ENCODE measurements at places on chromosomes 2 and 18.

DNA sequence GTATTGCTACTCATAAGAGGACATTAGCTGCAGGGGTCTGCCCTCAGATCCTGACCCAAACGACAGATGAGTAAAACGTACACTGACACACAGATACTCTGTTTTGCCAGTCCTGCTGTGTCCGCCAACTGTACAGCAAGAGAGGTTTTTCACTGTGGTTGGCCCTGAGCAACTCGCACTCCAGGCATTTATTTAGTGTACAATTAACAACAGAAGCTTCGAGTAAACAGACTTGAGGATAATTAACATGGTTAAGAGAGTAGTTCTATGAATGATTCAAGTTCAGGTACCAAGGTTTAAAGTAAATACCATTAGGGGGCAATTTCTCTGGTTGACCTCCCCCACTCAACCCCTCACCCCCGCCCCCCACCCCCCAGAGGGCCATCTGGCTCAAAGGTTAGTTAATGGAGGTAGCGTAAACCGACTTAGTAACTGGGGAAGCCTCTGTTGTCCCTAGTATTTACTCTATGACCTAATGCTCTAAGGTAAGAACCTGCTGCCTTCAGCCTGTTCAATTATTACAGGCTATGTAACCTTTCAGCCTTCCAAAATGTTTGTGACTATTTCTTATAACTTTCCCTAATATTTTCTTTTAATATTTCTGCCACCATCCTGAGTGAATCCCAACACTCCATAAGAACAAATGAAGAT, 103.9 kb upstream of the XIRP2 start:
- peak; percentile 83 for DNase-seq

DNA sequence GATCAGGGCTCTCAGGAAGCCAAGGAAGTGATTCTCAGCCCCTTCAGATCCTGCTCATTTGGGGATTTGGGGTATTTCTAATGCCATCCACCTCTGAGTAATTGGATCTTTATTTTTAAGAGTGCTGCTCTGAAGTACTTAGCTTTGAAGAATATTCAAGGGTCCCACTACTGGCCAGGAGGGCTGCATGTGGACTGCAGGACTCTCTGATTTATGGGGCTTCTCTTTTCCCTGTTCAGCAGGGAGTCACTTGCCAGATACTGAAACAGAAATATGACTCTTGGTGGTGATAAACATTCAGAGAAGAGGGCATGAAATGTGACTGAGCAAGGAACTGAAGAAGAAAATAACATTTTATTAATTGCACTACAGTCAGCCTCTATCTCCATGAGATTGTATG, 138.5 kb downstream of the MTX2 start:
- no peak for DNase-seq

- DNase-seq = no peak
Measured at GRCh38 chr2:64423303-64423702, 30.7 kb upstream of the LGALSL start.

- no peak for DNase-seq
Measured at GRCh38 chr2:97657986-97658690, 5.7 kb downstream of the ACTR1B start.

DNA sequence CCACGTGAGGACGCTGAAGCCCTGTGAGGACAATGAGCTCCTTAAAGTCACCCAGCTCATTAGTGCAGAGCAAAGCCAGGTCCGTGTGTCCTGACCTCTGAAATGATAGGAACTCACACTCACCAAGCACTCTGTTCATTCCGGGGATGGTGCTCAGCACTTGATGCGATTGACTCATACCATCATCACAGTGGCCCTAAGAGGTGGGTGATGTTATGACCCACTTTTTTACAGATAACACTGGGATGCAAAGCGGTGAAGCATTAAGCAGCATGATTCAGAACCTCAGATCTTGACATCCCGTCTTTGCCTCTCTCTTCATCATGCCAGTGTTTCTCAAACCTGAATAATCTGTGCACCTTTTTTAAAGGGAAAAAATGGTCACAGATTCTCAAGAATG, 234.8 kb downstream of the ALPK2 start:
- no peak for DNase-seq

GRCh38 chr2:225008935-225009334, 33.3 kb downstream of the DOCK10 start:
- DNase-seq = peak; percentile 14

GRCh38 chr18:9681217-9681616, 26.9 kb upstream of the RAB31 start:
- no peak for DNase-seq

DNA sequence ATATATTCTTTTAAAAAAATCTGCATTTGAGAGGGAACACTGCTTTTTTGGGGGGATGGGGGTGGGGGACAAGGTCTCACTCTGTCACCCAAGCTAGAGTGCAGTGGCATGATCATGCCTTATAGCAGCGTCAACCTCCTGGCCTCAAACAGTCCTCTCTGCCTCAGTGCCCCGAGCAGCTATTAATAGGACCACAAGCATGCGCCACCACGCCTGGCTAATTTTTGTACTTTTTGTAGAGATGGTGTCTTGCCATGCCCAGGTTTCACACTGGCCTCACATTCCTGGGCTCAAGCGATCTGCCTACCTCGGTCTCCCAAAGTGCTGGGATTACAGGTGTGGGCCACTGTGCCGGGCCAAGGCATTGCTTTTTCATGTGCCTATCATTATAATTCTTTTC, 154.2 kb downstream of the ATAD2B start:
- DNase-seq = no peak

DNA sequence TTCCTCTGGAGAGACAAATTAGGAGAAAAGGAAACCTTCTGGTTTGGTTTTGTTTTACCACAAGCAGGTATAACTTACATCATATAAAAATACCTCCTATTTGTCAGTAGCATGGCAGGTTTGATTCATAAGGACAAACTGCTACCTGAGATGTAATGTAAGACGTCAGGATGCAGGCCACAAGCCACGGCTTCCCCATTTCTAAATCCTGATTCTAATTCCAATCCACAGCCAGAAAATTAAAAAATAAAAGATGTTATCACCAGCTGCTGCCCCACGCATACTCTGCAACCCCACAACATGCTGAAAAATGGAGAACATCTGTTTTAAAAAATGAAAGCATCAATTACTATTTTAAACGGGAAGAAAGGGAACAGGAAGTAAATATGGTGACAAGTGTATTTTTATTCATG, 197.6 kb downstream of the BCL11A start:
- DNase-seq = no peak

DNA sequence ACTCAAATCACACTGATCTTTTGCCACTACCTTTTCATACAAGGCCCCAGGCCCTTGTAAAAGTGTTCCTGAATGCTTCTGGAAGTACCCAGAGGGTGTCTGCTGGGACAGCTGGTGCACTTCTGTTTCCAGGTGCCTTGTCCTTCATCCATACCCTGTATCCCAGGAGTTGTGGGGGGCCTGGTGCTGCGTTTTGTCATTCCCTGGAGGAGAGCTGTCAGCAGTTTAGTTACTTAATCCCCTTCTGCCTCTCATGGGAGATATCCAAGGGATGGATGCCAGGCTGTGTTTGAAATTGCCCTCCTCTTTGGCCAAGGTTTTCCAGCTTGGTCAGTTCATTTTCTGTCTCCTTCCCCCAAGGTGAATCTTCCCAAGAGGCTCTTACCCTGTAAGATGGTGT, 158.3 kb downstream of the WDSUB1 start:
- DNase-seq = no peak

DNA sequence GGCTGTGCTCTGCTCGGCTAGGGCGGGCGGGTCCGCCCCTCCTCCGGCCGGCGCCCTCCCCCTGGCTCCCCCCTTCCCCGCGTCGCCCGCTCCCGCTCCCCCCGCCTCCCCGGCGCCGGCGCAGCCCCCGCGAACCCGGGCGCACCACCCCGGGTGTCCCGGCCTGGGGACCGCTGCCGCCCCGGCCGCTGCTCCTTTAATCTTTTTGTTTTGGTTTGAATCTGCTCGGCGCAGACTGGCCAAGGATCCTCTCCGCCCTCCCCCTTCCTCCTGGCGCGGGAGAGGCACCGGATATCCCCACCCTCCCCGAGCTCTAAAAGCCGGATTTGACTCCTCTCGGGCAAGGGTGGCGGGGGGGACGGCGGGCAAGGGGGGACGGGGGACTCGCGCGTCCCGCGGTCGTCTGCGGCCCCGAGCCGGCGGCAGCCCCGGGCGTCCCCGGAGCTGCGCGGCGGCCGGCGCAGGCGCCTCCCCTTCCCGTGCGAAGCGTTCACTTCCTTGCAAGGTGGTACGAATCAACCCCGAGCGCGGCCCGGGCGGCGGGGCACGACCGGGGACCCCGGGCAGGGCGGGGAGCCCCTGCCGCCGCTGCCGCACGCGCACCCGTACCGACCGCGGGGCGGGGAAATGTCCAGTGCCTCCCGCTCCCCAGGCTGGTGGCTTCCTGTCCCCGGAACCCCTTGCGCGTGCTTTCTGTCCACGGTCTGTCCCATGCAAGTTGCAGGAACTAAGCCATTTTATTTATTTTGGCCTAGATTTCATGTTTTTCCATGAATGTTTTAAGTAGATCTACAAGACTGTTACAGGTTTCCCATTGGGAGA, at the start of gene PTGR3:
TSS of gene PTGR3 (minus strand) at position 11 of the 822 bp plus-strand sequence. CDS start 81 bp downstream, outside the sequence.
- peak; percentile 84 for DNase-seq

- DNase-seq = no peak
Measured at GRCh38 chr2:231111987-231112386, 12.9 kb downstream of the HTR2B start.

DNA sequence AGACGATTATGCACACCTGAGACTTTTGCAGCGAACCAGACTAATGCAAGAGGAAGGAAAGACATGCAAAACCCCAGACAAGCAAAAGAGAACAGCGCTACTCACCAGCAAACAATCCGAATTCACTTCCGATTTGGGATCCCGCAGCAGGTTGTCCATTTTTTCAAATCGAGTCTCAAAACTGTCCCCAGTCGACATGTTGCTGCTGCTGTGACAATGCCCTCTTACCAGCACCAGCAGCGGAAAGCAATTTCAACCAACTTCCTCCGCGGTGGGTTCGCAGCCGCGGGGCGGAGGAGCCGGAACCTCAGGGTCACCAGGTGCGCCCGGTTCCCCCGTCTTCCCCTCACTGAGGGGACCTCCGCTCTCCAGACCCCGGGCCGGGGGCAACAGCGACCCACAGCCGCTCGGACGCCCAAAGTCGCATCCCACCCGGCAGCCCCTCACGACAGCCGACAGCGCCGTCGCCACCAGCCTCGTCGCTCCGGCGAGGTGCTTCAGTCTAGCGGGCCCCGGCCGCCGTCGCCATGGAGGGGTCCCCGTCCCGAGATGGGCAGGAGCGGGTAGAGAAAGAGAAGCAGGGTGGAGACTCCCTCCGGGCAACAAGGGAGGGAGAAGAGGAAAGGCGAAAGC, 784 bp downstream of the ROCK1 start:
- peak; percentile 5 for DNase-seq

GRCh38 chr2:222842491-222843174, 18.2 kb upstream of the ACSL3 start:
- peak; percentile 17 for DNase-seq

DNA sequence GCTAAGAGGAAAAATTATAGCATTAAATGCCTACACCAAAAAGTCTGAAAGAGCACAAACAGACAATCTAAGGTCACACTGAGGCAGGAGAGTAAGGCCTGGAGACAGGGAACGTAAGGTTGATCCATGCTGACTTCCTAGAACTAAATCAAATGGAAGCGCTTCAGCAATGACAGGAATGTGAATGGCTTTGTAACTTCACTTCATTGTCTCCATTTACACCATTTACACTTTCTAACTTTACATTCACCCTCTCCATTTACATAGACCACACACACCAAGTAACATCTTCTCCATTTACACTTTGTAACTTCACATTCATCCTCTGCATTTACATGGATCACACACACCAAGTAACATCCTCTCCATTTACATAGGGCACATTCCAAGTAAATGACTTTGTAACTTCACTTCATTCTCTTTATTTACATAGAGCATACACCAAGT, 103.1 kb upstream of the SPATS2L start:
- DNase-seq = no peak

GRCh38 chr2:183215917-183216316, 91.7 kb downstream of the NUP35 start:
- DNase-seq = no peak

GRCh38 chr2:181670632-181671031, 9.7 kb downstream of the NEUROD1 start:
- DNase-seq = no peak

- no peak for DNase-seq
Measured at GRCh38 chr2:197130318-197130717, 180.3 kb downstream of the ANKRD44 start.

- peak; percentile 34 for DNase-seq
Measured at GRCh38 chr2:73291461-73292315, 1.7 kb downstream of the EGR4 start.

DNA sequence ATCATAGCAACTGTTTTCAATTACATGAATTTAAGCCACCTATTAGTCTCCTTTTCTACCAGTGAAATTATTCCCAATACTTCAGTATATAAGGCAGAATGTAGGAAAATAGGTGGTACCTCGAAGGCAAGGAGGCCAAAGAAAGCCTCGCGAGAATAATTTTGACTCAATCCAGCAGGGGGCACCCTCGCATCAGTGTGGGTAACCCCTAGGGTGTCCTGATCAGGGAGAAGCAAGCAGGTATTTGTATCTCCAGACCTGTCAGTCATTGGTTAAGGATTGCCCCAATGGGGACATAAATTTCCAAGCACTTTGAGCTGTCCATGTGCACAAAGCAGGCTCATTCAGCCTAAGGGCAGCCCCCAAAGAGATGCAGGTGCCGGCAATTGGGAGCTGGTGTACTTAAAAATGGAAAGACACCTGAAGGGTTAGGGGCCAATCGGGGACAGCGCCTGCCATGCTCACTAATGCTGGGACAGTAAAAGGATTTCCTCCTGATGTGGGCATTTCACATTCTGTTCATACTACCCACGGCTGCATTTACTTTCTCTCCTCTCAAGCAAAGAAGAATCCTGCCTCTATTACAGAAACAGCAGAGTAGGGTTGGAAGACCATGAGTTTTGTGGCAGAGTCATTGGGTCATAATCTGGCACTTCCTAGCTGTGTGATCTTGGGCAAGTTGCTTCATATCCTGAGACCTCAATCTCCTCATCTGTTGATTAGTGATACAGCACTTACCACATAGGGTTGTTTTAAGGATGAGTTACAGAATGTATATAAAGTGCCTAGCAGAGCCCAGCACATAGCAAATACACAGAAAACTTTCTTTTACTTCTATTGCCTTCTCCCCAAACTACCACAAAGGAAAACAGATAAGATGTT, 136.1 kb downstream of the ICOS start:
- no peak for DNase-seq

- no peak for DNase-seq
Measured at GRCh38 chr2:16664809-16665747, 556 bp downstream of the CYRIA start.

DNA sequence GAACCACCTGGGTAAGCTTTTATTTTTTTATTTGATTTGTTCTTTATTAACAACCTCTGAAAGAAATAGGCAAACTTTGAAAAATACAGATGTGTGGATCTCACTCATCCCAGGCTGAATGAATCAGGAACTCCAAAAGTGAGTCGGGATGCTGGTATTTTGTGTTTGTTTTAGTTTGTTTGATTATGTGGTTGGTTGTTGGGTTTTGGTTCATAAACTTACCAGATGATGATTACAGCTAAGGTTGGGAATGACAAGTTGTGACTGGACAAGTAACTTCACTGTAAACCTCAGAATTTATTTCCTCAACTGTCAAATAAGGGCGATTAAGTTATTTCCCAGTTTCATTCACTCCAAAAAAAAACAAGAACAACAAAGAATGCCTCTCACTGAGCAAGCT, 80.5 kb upstream of the KIF5C start:
- DNase-seq = no peak

GRCh38 chr2:8004250-8004681, 677.6 kb upstream of the ID2 start:
- no peak for DNase-seq

- no peak for DNase-seq
Measured at GRCh38 chr18:59498506-59499086, 139.5 kb upstream of the LMAN1 start.

Data from NCI-H1092 treated with DMSO at 0.1 percent for 48 hours (cell line).